Activated CD8-positive, alpha-beta T cell treated with anti-CD3 and anti-CD28 coated beads, Interleukin-2, amount 10 ng/mL, durations not matched to agents 7 days and 5 days (primary cell): ENCODE measurements at places on chromosomes 4 and X.

DNA sequence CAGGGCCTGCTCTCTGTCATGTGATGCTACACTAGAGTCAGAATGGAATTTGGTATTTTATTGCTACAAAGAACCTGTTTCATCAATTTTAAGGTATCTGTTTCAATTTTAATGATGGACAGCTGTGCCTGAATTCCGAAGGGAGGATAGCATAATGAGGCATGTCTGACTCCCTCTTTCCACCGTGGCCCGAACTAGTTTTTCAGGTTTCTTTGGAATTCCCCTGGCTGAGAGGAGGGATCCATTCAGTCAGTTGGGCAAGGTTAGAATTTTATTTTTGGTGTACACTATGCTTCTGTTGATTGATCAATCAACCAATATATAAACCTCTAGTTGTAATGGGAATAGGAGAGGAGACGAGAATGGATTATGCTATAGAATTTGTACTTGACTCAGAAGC lies 761.8 kb downstream of the FAM133A start:
- no peaks in the 10 kb centered on the region for H3K36me3 ChIP-seq
- H3K4me3 ChIP-seq, result no peak overlapping the region
- H3K4me1 ChIP-seq, result no peaks in the 10 kb centered on the region

DNA sequence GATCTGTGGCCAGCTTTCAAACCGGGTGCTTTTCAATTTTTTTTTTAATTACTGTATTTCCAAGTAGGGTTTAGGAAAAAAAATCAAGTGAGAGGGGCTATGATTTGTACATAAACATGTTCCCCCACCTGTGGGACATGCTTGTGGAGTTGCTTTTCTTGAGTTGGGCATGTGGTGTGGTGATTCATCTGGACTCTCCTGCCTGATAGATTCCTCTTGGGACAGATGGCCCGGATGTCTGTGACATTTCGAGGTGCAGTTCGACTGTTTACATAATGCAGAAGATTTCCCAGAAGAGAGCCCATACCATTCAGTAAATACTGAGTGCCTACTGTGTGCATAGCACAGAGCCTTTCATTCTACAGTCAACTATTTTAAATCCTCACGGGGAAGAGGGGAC lies 49.9 kb downstream of the DOCK11 start:
- H3K4me1 ChIP-seq, result no peaks in the 10 kb centered on the region
- no peak for DNase-seq
- H3K4me3 ChIP-seq, result no peak overlapping the region
- H3K27ac ChIP-seq, result no peak overlapping the region
- peaks cover 34% of the 10 kb centered on the region for H3K36me3 ChIP-seq

DNA sequence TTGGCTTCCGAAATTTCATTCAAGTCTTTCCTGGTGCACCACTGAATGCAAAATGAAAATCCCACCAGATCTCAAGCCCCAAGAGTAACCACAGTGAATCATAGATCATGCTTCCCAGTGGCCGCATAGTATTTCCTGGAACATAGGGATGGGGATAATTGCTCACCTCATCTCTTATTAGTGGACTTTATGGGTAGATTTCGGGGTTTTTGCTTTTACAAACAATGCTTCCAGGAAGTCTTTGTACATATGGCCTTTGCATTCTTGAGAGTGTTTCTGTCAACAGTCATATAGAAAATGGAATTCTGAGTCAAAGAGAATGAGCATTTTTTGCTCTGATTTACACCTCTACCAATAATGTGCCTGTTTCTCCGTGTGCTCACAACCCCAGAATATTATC lies 53.4 kb downstream of the PPEF2 start:
- peaks cover 6% of the 10 kb centered on the region for H3K27me3 ChIP-seq
- DNase-seq, result no peak
- H3K27ac ChIP-seq, result no peak overlapping the region
- H3K4me3 ChIP-seq, result no peak overlapping the region
- no peaks in the 10 kb centered on the region for H3K36me3 ChIP-seq
- peaks cover 10% of the 10 kb centered on the region for H3K4me1 ChIP-seq

- no peaks in the 10 kb centered on the region for H3K4me1 ChIP-seq
- H3K27ac ChIP-seq, result no peak overlapping the region
- peaks cover 5% of the 10 kb centered on the region for H3K27me3 ChIP-seq
- H3K4me3 ChIP-seq, result no peak overlapping the region
- H3K36me3 ChIP-seq, result no peaks in the 10 kb centered on the region
Measured at GRCh38 chrX:150051096-150051495, 112.8 kb upstream of the EOLA2 start.

- no peak overlapping the region for H3K27ac ChIP-seq
- H3K4me3 ChIP-seq, result no peak overlapping the region
- DNase-seq, result no peak
- no peaks in the 10 kb centered on the region for H3K36me3 ChIP-seq
- H3K4me1 ChIP-seq, result no peaks in the 10 kb centered on the region
Measured at GRCh38 chr4:162683659-162684370, 482.9 kb downstream of the NAF1 start.

DNA sequence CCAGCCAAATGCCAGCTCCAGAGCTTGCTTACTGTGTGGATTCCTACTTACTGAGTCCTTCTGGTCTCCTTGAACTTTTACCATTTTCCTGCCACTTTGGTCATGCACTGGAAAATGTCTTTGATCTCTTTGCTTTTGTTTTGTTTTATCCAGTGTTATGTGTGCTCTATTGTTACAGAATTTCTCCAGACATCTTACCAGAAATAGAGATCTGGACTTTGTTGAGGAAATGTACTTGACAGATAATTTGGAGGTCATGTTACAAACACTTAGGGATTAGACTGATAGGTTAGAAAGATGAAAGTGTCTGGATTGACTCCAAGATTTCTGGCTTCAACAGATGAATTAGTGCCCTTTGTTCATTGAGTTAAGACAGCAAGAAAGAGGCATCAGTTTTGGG lies 5.7 kb upstream of the ZNF330 start:
- H3K4me3 ChIP-seq, result no peak overlapping the region
- DNase-seq, result no peak
- H3K27ac ChIP-seq, result no peak overlapping the region
- H3K36me3 ChIP-seq, result no peaks in the 10 kb centered on the region

DNA sequence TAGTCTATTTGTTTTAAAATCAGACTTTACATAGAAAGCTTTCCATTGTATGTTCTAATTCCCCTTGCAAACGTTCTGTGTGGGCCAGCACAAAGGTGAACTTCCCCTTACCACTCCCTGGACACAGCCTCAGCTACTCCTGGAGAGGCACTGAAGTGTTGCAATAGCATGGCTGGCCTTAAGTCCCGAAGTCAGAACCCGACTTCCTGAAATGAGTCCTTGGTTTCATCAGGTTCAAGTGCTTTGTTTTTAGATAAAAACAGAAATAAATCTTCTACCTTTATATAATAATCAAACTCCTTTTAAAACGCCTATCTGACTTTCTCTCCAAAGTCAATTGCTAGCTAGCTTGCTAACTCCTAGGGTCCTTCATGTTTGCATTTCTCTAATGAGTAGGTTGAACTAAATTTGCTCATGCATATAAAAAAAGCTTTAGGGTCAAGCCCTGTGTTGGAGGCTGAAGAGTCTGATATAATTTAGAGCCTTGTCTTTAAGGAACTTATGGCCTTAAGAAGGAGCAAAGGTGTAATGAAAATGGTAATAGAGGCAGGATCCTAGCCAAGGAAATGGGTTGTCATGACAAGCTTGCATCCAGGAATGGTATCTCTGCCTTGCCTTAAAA lies 9.0 kb downstream of the BMP3 start:
- no peak for DNase-seq
- no peak overlapping the region for H3K27ac ChIP-seq
- H3K36me3 ChIP-seq, result no peaks in the 10 kb centered on the region
- no peak overlapping the region for H3K4me3 ChIP-seq

- H3K36me3 ChIP-seq, result peaks cover 3% of the 10 kb centered on the region
- no peaks in the 10 kb centered on the region for H3K27me3 ChIP-seq
- peak overlapping the region; percentile 15 for H3K27ac ChIP-seq
- no peak overlapping the region for H3K4me3 ChIP-seq
Measured at GRCh38 chrX:71627588-71628404, 9.5 kb upstream of the CXCR3 start.

GRCh38 chr4:123106747-123107146 lies 184.3 kb upstream of the NUDT6 start:
- H3K4me1 ChIP-seq, result no peaks in the 10 kb centered on the region
- no peaks in the 10 kb centered on the region for H3K36me3 ChIP-seq
- no peak overlapping the region for H3K27ac ChIP-seq
- DNase-seq, result no peak
- no peaks in the 10 kb centered on the region for H3K27me3 ChIP-seq

DNA sequence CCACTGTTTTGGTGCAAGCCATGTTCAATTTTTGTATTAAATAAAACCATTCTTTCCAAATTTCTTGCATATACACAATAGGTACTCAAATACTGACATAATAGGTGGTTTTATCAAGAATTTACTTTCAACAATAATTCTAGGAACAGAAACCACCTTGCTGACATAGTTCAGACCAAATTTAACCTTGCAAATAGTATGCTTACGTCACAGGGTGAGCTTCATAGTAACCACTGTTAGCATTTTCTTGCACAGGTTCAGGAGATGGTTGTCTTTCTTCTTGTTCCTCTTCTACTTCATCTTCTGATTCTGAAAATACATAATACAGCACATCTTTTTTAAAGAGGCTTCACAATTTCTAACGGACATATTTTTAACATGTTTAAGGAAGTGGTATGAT lies 17.6 kb downstream of the G3BP2 start:
- H3K27me3 ChIP-seq, result no peaks in the 10 kb centered on the region
- peak overlapping the region; percentile 84 for H3K27ac ChIP-seq
- peak; percentile 62 for DNase-seq
- H3K4me3 ChIP-seq, result peak overlapping the region; percentile 53

DNA sequence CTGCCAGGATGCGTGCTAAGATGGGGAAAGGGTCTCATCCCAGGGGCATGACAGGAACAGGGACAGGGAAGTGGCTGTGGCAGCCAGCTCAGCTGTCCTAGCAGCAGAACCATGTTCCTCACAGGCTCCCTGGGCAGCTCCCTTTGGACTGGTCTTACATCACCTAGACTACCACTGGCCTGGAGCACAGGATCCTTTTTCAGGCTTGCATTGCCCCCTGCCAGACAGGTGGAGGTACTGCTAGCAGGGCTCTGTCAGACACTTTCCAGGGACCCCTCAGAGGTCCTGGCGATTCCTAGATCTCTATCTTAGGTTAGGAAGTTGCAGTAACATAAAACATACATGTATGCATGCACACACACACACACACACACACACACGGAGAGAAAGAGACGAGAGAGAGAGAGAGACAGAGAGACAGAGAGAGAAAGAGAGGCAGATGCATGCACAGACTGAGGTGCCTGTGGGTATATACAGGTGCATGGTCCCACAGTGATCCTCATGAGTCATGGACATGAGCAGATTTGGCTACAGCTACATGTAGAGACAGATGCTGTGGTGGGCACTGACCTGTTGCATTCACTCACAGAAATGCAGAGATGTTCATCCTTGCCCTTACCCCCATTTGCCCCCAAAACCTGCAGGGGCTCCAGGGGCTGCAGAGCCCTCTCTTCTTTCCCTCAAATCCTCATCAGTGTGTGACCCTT lies 63.6 kb downstream of the STARD8 start:
- H3K36me3 ChIP-seq, result no peaks in the 10 kb centered on the region
- H3K27ac ChIP-seq, result no peak overlapping the region
- peak; percentile 21 for DNase-seq
- H3K4me1 ChIP-seq, result no peaks in the 10 kb centered on the region
- no peaks in the 10 kb centered on the region for H3K27me3 ChIP-seq
- no peak overlapping the region for H3K4me3 ChIP-seq

GRCh38 chr4:99826016-99826415 lies 9.4 kb downstream of the DAPP1 start:
- H3K4me3 ChIP-seq, result no peak overlapping the region
- no peak overlapping the region for H3K27ac ChIP-seq
- no peaks in the 10 kb centered on the region for H3K27me3 ChIP-seq
- peaks cover 19% of the 10 kb centered on the region for H3K36me3 ChIP-seq
- no peak for DNase-seq
- H3K4me1 ChIP-seq, result peaks cover 20% of the 10 kb centered on the region

GRCh38 chr4:156223985-156224384 lies 270.3 kb upstream of the CTSO start:
- no peak overlapping the region for H3K4me3 ChIP-seq
- H3K4me1 ChIP-seq, result no peaks in the 10 kb centered on the region
- DNase-seq, result no peak

GRCh38 chr4:10526429-10527222 lies 69.4 kb upstream of the ZNF518B start:
- DNase-seq, result no peak
- H3K4me3 ChIP-seq, result no peak overlapping the region

- no peaks in the 10 kb centered on the region for H3K4me1 ChIP-seq
- no peak overlapping the region for H3K4me3 ChIP-seq
- no peak overlapping the region for H3K27ac ChIP-seq
Measured at GRCh38 chr4:13511101-13511500, 27.0 kb upstream of the RAB28 start.

DNA sequence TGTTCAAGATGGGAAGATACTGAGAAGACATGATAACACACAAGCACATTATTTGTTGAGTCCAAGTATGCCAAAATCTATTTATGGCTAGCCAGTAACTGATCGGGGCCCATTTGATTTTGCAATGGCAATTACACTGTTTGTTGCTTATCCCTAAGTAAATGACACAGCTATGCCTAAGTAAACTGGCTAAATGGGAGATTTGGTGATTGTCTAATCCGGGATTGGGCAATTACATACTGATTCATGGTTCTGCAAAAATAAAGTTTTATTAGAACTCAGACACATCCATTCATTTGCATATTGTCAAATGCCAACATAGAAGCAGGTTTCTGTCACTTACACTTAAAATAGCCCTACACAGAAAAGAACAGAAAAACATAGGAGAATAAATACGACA lies 140.2 kb upstream of the TBL1X start:
- DNase-seq, result no peak
- H3K4me1 ChIP-seq, result peaks cover 6% of the 10 kb centered on the region
- no peaks in the 10 kb centered on the region for H3K36me3 ChIP-seq
- H3K27ac ChIP-seq, result no peak overlapping the region

DNA sequence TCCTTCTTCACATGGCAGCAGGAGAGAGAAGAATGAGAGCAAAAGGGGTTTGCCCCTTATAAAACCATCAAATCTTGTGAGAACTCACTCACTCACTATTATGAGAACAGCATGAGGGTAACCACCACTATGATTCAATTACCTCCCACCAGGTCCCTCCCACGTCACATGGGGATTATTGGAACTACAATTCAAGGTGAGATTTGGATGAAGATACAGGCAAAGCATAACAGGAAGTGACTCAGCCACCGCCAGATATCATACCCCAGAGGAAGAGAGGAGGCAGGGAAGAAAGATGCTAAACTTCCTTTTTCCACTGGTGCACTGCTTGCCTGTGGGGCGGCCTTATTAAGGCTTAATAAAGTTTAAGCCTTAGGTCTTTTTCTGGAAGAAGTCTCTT lies 766.1 kb downstream of the KCTD8 start:
- H3K27me3 ChIP-seq, result no peaks in the 10 kb centered on the region
- no peaks in the 10 kb centered on the region for H3K36me3 ChIP-seq
- H3K27ac ChIP-seq, result no peak overlapping the region
- DNase-seq, result no peak

DNA sequence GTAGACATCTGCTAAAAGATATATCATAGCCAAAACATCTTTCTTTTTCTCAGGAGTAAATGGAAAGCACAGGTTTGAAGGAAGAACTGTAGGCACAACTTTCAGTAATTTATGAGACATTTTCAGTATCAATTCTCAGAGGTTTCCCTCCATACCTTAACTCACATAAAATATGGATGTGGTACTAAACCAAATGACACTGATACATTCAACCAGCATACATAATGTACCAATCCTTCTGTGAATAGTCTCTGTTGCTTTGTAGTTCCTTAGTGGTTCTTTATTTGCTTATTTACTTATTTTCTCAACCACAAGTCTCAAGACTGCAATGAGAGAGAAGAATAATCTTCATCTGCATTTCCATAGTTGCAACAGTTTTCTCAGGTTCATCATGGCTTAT lies 96.1 kb downstream of the ARHGAP24 start:
- no peaks in the 10 kb centered on the region for H3K36me3 ChIP-seq
- DNase-seq, result no peak
- no peak overlapping the region for H3K4me3 ChIP-seq
- no peaks in the 10 kb centered on the region for H3K27me3 ChIP-seq
- no peak overlapping the region for H3K27ac ChIP-seq
- H3K4me1 ChIP-seq, result no peaks in the 10 kb centered on the region
